ENCODE measurements at places on chromosomes 6 and 20. TPM values are rescaled to one million over a fixed set of nuclear protein-coding genes. Genes with fewer than 3 reads are reported as not detected.

DNA sequence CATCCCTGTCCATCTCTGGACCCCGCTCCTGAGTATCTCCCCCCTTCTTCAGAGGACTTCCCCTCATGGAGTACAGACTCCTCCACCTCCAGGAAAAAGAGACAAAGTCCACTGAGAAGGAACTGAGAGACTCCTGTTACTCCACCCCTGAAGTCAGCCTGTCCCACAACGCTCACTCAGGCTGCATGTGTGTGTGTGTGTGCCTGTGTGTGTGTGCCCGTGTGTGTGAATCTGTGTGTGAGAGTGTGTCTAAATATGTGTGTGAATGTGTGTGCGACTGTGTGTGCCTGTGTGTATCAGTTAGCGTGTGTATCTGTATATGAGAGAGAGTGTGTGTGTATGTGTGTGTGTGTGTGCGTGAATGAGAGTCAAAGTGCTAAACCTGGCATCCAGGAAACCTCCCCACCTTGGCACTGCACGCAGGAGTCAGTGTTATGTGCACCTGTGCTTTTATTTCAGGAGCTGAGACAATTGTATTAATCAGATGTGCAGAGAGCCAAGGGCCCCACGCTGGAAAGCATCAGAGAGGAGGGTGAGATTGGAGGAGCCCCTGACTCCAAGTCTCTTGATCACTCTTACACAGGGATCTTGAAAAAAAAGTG, 39.0 kb downstream of the HLA-A start:
- DNase-seq = no peak

GRCh38 chr6:25122001-25122400, 157.2 kb upstream of the CARMIL1 start:
- no peak for DNase-seq

DNA sequence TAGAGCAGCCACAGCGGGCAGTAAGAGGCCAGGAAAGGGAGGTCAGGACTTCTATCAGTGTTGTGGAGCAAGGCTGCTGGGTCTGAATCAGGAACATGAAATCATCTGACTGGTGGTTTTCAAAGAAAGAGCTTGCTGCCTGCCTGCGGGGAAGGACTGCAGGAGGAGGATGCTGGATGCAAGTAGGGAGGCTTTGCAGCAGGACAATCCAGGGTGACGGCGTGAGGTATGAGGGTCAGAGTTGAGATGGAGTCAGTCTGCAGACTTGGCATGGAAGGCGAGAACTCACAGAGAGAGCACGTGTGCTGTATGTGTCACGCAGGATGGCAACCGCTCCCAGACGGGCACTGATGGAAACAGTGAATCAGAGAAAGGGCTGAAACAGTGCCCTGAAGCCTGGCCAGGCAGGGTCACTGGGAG, 59.2 kb upstream of the CD93 start:
- no peak for DNase-seq

MAFB gene
- 19.3 TPM for polyA plus RNA-seq

DNA sequence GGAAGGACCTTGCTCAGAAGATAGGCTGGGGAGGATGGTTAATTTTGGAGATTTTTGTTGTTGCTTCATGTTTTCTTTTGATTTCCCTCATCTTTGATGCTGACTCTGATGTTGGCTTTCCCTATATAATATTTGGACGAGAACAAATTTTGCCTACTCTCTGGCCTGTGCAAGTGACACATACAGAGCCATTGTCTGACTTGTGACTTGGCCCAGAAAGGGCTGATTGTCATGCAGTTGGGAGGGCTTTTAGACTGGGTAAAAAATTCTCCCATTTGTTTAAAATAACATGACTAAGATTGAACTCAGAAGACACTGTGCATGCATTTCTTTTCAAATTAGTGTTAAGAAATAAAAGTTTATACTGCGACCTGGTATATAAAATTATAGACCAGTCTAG, 98.6 kb upstream of the SUPT3H start:
- DNase-seq = no peak

GTSF1L gene
- polyA plus RNA-seq = not detected

ZC2HC1B gene
- polyA plus RNA-seq = not detected

GCM1 gene
- polyA plus RNA-seq = 0.19 TPM

OR2W1 gene
- polyA plus RNA-seq = not detected

HCK gene
- polyA plus RNA-seq = 2.6 TPM
